ENCODE measurements at places on chromosomes 3 and 15.

DNA sequence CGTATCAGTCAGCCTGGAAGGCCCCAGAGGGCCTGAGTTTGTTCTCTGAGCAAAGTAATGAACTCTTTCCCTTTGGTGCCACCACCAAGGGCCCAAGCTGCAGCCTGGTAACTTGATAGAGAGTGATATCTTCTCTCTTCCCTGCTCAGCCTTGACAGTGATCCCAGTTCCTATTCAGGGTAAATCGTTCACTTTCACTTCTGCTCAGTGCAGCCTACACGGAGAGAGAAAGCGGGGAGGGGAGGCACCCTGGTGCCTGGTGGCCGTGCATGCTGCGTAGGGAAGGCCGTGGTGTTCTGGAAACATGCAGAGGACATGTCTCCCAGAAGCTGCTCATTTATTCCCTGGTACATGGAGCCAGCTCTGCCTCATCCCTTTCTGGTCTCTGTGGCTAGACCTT is 54.9 kb downstream of the KIF9 start:
- H3K4me3 ChIP-seq, result no peak overlapping the region
- H3K27me3 ChIP-seq, result no peaks in the 10 kb centered on the region
- no peaks in the 10 kb centered on the region for H3K36me3 ChIP-seq
- no peaks in the 10 kb centered on the region for H3K4me1 ChIP-seq

- H3K27me3 ChIP-seq, result no peaks in the 10 kb centered on the region
- H3K36me3 ChIP-seq, result no peaks in the 10 kb centered on the region
- H3K4me1 ChIP-seq, result no peaks in the 10 kb centered on the region
- H3K4me3 ChIP-seq, result no peak overlapping the region
- DNase-seq, result no peak
These were observed 211.8 kb downstream of the CHST2 start for GRCh38 chr3:143331350-143331749.

GRCh38 chr3:136783708-136784191 is 31.6 kb upstream of the STAG1 start:
- H3K4me3 ChIP-seq, result no peak overlapping the region
- no peak for DNase-seq
- peaks cover 5% of the 10 kb centered on the region for H3K4me1 ChIP-seq
- no peaks in the 10 kb centered on the region for H3K27me3 ChIP-seq

GRCh38 chr15:100167884-100168375 is 173.8 kb downstream of the ADAMTS17 start:
- no peaks in the 10 kb centered on the region for H3K4me1 ChIP-seq
- DNase-seq, result no peak
- no peak overlapping the region for H3K4me3 ChIP-seq
- no peaks in the 10 kb centered on the region for H3K36me3 ChIP-seq
- H3K27me3 ChIP-seq, result no peaks in the 10 kb centered on the region

DNA sequence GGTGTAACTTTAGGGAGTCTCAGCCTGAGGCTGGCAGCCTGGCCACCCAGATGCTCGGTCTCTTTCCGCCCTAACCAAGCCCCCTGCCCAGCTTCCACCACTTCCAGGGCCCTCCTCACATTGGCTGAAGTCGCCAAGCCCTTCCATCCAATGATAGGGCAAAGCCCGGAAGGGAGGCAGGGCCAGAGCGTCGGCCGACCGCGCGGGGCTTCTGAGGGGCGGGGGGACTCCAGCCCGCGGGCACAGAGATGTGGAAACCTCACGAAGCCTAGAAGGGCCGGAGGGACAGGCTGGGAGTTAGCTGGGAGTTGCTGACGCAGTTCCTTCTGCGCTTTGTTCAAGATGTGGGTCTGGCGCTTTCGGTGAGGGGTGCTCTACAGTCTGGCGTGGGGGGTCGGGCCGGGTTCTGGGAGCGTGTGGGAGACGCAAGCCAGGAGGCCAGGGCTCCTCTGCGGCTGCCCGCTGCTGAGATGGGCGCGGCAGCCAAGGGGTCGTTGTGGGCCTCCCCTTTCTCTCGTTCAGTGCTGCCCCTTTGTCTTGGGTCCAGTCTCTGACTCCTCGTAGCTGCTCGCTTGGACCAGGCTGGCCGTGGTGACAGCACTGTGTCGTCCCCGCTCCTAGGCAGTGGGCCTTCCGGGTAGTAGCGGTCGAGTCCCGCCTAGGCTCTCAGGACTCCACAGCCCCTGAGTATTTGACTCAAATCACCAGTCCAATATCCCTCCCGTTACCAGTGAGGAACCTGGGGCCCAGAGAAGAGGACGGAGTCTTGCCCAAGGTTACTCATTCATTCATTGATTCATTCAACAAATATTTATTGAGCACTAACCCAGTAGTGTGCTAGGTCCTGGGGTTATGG is at the start of gene ZNF660:
TSS of gene ZNF660 (plus strand) at position 319 of the 856 bp plus-strand sequence. CDS start 9,230 bp downstream, outside the sequence.
- peaks cover 2% of the 10 kb centered on the region for H3K4me1 ChIP-seq
- H3K27me3 ChIP-seq, result no peaks in the 10 kb centered on the region

GRCh38 chr15:56042498-56042897 is 49.1 kb upstream of the NEDD4 start:
- H3K27ac ChIP-seq, result no peak overlapping the region
- H3K4me3 ChIP-seq, result no peak overlapping the region
- no peaks in the 10 kb centered on the region for H3K36me3 ChIP-seq
- no peaks in the 10 kb centered on the region for H3K27me3 ChIP-seq

DNA sequence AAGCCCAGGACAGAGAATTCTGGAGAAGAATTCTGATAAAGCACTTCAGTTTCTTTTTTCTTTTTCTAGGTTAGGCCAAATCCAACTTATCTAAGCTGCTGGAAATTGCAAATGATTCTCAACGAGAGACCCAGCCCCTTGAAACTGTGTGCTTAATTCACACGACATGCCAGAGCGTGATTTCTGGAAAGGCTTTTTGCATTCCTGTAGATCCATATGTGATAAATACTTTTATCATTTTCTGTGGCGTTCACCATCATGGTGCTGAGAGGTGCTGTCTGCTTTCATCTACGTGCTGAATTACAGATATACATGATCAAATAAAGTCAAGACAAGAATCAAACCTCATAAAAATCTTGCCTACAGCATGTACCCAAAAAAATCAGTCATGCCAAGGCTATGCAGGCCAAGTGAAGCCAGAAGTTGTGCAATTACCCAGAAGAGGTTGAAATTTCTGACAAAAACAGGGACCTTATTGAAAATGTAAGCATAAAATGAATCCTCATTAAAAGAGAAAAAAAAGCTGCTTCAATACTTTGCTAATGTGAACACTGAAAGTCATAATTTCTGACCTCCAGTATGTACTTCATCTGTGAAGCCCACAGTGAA is 10.8 kb upstream of the MEF2A start:
- no peak overlapping the region for H3K27ac ChIP-seq

GRCh38 chr3:174548841-174549623 is 310.1 kb upstream of the NAALADL2 start:
- no peaks in the 10 kb centered on the region for H3K27me3 ChIP-seq
- no peaks in the 10 kb centered on the region for H3K36me3 ChIP-seq
- H3K27ac ChIP-seq, result no peak overlapping the region
- no peaks in the 10 kb centered on the region for H3K4me1 ChIP-seq
- H3K4me3 ChIP-seq, result no peak overlapping the region

- H3K4me3 ChIP-seq, result no peak overlapping the region
- no peak for DNase-seq
- no peaks in the 10 kb centered on the region for H3K4me1 ChIP-seq
- H3K27ac ChIP-seq, result no peak overlapping the region
These were observed 19.2 kb downstream of the EXOG start for GRCh38 chr3:38515367-38515766.

DNA sequence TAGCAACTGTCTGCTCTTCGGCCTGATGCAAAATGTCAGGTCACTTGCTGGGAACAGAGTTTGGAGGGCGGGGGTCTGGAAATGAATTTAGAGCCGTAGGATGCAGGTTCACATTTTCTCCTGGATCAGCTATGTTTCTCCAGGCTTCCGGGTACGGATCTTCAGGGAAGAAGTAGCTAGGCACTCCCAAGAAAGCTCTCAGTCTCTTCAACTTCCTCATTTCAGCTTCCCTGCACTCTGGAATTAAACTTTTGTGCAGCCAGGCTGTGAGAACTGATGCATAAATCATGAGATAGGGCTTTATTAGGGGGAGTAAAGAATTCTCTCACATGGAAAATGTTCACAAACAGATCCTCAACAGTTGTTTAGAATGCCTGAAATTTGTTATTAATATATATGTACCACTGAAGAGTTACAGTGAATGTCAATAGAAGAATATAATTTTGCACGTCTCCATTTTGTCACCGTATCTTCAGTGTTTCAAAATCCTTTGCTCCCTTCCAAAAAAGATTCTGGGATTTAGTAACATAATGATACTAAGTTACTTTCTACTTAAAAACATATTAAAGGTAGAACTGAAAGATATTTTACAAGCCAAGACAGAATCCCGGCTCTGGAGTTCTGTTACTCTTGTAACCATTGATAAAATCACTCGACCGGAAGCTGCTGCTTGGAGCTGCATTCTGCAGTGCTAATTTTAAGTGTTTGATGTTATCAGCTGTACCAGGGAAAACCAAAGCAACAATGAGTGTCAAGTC is 178.5 kb upstream of the P2RY1 start:
- H3K27ac ChIP-seq, result peak overlapping the region; percentile 89
- no peaks in the 10 kb centered on the region for H3K27me3 ChIP-seq
- H3K36me3 ChIP-seq, result no peaks in the 10 kb centered on the region
- peaks cover 4% of the 10 kb centered on the region for H3K4me1 ChIP-seq
- DNase-seq, result peak; percentile 90
- H3K4me3 ChIP-seq, result no peak overlapping the region

- no peaks in the 10 kb centered on the region for H3K27me3 ChIP-seq
- no peaks in the 10 kb centered on the region for H3K4me1 ChIP-seq
- no peak overlapping the region for H3K4me3 ChIP-seq
- DNase-seq, result no peak
These were observed 47.2 kb downstream of the CADM2 start for GRCh38 chr3:85005946-85006345.

DNA sequence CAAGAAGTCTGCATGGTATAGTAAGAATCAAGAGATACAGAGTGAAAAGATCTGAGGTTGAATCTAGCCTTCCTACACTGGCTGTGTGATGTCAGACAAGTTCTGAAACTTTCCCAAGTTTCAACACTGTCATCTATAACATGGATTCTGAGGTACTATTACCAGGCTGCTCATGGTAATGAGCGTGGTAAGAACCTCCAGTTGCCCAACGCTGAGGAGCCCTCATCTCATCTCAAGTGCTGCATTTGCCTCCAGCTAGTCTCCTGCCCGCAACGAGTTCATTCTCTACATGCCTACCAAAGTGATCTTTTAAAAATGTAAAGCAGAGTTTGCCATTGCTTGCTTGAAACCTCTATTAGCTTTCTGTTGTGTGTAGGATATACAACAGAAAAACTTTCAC is 168.1 kb downstream of the NEK11 start:
- H3K4me3 ChIP-seq, result no peak overlapping the region
- no peak for DNase-seq
- H3K4me1 ChIP-seq, result no peaks in the 10 kb centered on the region
- no peaks in the 10 kb centered on the region for H3K36me3 ChIP-seq

GRCh38 chr3:185332026-185332735 is 30.8 kb upstream of the MAP3K13 start:
- no peaks in the 10 kb centered on the region for H3K27me3 ChIP-seq
- H3K4me1 ChIP-seq, result no peaks in the 10 kb centered on the region
- peak; percentile 57 for DNase-seq
- H3K36me3 ChIP-seq, result no peaks in the 10 kb centered on the region
- no peak overlapping the region for H3K27ac ChIP-seq

DNA sequence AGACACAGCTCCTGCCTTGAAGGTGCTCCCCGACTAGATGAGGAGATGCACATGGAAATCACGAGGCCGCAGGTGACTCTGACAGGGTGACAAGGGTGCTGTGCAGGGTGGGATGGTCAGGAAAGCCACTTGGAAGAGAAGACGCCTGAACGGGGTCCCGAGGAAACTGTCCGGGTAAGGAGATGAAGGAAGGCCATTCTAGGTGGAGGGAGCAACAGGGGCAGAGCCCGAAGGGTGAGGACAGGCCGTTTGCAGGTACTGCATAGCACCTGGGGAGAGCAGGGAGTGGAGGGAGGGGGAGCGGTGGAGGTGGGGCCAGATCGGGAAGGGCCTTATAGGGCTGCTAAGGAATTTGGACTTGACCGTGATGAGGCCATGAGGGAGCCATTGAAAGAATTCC is 105.6 kb upstream of the DLG1 start:
- H3K4me1 ChIP-seq, result peaks cover 8% of the 10 kb centered on the region
- no peak overlapping the region for H3K27ac ChIP-seq
- DNase-seq, result no peak
- H3K27me3 ChIP-seq, result no peaks in the 10 kb centered on the region

DNA sequence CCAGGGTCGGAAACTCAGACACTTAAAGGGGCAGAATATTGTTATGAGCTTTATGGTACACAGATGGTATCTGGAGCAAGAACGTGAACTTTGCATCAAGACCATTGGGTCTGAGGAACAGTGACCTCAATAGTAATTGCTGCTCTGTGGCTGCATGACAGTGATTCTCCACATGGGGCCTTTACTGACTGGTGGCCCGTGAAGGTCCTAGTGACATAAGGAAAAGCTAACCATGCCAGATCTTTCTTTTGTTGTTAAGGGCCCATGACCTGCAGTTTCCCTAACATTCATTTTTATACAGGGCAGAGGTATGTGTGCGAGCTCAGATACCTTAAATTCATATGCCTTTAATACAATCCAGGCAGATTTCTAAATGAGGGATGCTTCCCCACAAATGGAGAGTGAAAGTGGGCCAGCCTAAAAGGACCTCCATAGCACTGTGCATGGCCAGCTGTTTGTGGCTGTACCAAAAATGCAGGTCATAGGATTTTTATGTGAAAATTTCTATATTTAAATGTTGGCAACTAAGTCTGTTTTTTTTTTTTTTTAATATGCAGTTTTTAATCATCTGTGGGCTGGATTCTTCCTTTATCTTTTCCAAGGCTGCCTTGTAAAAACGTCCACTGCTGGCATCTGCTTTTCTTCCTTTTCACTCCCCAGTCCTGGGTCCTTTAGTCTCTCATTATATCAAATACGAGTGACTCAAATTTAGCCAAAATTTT is 188.0 kb upstream of the IL12A start:
- no peak for DNase-seq
- H3K27me3 ChIP-seq, result no peaks in the 10 kb centered on the region
- no peaks in the 10 kb centered on the region for H3K36me3 ChIP-seq
- no peak overlapping the region for H3K4me3 ChIP-seq
- H3K4me1 ChIP-seq, result peaks cover 2% of the 10 kb centered on the region
- no peak overlapping the region for H3K27ac ChIP-seq

- H3K36me3 ChIP-seq, result no peaks in the 10 kb centered on the region
- H3K27ac ChIP-seq, result no peak overlapping the region
- no peak overlapping the region for H3K4me3 ChIP-seq
- H3K4me1 ChIP-seq, result peaks cover 3% of the 10 kb centered on the region
- no peak for DNase-seq
These were observed 54.4 kb upstream of the PPP2R3A start for GRCh38 chr3:135911110-135911509.

- no peaks in the 10 kb centered on the region for H3K27me3 ChIP-seq
- no peak overlapping the region for H3K4me3 ChIP-seq
- H3K4me1 ChIP-seq, result peaks cover 33% of the 10 kb centered on the region
- DNase-seq, result no peak
- peak overlapping the region; percentile 7 for H3K27ac ChIP-seq
These were observed 98.8 kb downstream of the FNDC3B start for GRCh38 chr3:172138193-172138537.
